ENCODE measurements at places on chromosomes 1 and 21.
A peak's percentile ranks its signal among the peaks of the same experiment; 100 is the strongest.

DNA sequence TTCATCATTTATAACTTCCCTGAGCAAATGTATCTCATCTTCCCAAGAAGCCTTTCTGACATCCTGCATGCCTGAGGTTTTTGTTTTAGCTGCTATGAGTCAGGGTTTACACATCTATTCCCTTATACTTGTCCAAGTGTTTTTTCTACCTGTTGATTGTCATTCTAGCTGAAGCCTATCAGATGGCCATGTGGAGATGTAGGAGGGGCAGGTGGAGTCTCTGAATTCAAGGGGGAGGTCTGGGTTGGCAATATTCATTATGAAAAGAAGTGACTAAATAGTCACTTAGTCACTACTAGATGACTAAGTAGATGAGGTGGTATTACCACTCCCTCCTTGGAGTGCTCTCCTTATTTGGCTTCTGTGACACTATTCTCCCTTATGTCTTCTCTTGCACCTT, 52.4 kb downstream of the XCL1 start:
- no peak for DNase-seq

- DNase-seq: no peak
These were observed 48.2 kb downstream of the UCK2 start for GRCh38 chr1:165875604-165876003.

DNA sequence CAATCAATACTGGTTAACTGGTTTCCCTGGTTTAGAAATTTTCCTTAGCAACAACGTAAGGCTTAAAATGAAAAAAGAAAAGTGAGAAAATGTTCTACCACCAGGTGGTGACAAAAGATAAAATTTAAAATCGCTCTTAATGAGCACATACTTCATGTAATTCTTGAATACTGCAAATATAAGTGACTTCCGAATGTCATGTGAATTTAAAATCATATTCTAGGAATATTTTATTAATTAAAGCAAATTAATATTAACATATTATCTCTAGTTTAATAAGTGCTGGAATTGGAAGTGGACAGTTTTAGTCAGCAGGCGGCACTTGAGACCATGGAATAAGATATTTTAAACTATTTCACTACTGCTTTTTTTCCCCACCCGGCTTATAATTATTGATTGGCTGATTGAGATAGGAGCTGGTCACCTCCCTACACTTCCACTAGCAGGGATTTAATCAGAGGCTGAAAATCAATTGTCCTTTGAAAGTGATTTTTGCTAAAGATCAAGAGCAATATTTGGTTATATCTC, 5.0 kb upstream of the ADAMTS1 start:
- DNase-seq: no peak

DNA sequence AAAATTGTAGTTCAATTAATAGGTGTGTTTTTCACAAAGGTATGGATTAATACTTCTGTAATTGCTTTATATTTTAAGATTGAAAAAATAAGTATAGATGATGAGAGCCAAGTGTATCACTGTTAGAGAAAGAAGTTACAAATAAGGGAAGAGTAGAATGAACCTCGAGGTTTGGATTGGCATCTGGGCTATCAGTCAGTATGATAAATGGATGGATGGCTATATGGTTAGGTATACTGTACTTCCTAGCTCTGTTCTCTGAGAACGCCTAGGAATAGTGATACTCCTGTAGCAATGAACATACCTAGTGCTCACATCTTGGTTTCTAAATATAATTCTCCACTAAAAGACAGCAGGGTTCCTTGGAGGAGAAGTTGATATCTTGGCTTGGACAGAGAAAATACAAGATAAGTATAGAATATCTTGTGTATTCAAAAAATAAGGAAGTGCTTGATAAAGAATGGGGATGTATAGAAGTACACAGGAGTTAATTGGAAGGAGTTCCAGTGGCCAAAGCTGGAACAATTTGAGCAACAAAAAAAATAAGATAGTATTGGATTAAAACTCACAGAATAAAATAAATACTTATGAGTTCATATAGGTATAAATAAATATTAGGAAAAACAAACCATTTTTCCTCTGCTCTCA, 12.4 kb downstream of the IPO9 start:
- no peak for DNase-seq

GRCh38 chr1:211985556-211986264, 49.6 kb downstream of the INTS7 start:
- DNase-seq: no peak

DNA sequence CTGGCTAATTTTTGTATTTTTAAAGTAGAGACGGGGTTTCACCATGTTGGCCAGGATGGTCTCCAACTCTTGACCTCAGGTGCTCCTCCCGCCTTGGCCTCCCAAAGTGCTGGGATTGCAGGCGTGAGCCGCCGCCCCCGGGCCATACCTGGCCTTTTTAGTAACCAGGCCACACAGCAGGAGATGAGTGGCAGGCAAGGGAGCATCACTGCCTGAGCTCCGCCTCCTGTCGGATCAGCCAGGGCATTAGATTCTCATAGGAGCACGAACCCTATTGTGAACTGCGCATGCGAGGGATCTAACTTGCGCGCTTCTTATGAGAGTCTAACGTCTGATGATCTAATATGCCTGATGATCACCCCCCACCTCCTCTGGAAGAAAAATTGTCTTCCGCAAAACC, 308.7 kb upstream of the PRMT6 start:
- no peak for DNase-seq

GRCh38 chr1:175376194-175376593, 183.6 kb upstream of the KIAA0040 start:
- DNase-seq: no peak

DNA sequence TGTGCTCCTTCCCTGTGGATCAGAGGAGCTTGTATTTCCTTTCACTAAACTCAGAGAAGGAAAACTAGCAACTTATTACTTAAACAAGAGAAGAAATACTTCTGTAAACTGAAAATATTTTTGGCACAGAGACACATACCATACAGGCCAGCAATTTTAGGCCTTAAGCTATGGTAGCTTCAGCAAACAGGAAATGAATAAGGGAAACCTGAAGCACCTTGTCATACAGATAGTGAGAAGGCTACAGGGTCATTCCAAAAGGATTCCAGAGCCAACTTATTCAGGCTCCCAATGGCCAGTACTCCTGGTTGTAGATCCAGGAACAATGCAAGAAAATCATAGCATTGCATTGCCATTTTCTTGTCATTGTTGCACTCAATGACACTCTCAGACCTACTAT, 9.1 kb upstream of the KYAT3 start:
- no peak for DNase-seq

DNA sequence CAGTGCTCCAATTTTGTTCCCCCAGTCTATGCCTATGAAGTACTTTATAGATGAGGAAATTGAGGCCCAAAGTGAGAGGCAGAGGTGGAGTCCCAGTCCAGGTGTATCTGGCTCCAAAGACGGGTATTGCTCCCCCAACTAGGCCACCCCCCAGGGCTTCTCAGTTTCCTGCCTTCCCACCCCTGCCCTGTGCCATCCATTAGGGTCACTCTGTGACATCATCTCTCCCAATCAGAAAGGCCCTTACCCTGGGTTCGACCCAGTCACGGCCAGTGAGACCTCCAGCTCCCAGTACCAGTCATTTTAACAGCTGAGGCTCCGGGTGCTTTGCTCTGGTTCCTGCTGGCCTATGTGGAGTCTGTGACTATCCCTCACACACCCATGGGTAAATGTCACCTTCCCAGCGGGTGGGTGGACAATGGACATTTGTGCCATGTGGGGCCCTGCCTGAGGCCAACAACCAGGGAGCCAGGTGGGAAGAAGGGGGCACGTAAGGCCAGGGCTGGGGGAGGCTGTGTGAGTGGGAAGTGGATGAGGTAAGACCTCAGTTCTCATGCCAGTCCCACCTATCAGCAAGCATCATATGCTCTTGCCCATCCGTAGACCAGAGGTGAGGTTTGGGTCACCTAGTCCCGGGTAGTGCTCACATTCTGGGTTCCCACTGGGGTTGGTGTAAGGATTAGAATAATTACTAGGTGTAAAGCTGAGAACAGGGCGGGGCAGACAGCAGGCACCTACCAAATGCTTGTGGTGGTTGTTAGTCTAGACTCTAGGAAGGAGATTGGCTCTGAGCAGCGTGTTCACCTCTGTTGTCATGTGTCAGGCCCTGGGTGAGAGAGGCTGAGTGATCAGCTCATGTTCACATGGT, 685.9 kb downstream of the MATN1 start:
- no peak for DNase-seq

GRCh38 chr1:90826834-90827233, 109.7 kb upstream of the BARHL2 start:
- DNase-seq: no peak

DNA sequence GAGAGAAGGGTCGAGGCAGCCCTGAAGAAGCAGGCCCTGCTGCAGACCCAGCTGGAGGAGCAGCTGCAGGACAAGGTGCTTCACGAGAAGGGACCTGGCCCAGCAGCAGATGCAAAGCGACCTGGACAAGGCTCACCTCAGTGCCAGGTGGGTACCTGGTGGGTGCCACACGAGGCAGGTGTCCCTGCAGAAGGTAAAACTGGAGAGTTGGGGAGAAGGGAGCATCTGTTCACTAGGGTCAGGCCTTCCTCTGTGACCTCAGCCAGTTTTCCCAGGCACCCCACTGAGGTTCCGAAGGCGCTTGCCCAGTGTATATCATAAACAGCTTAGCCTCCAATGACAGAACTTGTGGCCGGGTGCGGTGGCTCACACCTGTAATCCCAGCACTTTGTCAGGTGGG, 5.5 kb upstream of the NBPF3 start:
- DNase-seq: no peak

- DNase-seq: no peak
These were observed 45.5 kb downstream of the PRDM15 start for GRCh38 chr21:41833497-41834115.

GRCh38 chr1:64469116-64469976, 583 bp upstream of the CACHD1 start:
- DNase-seq: no peak

DNA sequence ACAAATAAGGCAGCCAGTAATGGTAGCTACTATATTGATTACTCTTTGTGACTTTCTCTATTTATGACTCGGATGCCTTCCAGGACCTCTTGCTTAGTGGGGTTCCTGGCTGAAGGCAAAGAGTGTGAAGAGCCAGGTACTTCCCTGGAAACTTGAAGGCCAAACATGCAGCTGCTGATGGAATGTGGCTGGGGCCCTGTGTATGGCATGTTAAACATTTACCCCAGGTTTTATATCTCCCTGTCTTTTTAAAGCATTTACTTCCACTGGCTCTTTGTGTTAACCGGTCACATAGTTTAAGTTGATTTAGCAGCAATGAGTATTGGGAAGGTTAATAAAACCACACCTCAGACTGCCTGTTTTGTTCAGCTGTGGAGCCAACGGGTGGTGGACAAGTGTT, 45.7 kb upstream of the PAXBP1 start:
- no peak for DNase-seq

DNA sequence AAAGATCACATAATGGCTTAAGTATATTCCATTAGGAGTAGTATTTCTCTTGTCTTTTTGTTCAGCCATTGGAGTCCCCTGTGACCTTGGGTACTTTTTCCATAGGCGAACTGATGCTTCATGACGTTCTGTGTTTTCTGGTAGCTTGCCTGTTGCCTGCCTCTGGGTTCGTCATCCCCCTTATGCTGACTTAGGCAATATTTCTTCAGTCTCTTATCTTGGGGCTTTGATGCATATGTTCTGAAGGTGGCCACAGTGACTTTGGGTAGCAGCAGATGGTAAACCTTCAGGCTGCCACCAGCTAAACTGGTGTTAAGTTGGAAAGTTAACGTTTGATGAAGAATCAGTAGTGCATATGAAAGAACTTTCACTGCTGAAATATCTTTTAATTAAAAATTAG, 170.2 kb downstream of the RPS6KC1 start:
- no peak for DNase-seq

GRCh38 chr1:72371259-72372035, 89.1 kb upstream of the NEGR1 start:
- DNase-seq: no peak

GRCh38 chr1:119948342-119949214, 52.3 kb upstream of the ADAM30 start:
- DNase-seq: peak; percentile 18

DNA sequence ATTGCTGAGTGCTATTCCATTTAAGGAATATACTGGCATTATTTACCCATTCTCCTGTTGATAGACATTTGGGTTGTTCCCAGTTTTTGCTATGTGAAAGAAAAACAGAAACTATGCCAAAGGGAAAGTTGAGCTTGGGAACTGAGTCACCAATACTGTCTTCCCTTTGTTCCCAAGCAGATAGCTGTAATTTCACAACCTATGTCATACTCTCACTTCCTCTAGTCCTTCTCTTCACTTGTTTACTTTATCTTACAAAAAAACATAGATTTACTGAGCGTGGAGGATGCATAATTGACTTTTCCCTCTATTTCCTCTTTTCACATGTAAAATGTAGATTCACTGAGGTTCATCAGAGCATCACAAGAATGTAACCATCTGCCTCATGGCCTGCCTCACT, 32.4 kb upstream of the PGBD5 start:
- no peak for DNase-seq

- no peak for DNase-seq
These were observed 11.2 kb downstream of the C1orf198 start for GRCh38 chr1:230857077-230857476.

GRCh38 chr1:235277709-235278108, 50.3 kb downstream of the ARID4B start:
- no peak for DNase-seq

DNA sequence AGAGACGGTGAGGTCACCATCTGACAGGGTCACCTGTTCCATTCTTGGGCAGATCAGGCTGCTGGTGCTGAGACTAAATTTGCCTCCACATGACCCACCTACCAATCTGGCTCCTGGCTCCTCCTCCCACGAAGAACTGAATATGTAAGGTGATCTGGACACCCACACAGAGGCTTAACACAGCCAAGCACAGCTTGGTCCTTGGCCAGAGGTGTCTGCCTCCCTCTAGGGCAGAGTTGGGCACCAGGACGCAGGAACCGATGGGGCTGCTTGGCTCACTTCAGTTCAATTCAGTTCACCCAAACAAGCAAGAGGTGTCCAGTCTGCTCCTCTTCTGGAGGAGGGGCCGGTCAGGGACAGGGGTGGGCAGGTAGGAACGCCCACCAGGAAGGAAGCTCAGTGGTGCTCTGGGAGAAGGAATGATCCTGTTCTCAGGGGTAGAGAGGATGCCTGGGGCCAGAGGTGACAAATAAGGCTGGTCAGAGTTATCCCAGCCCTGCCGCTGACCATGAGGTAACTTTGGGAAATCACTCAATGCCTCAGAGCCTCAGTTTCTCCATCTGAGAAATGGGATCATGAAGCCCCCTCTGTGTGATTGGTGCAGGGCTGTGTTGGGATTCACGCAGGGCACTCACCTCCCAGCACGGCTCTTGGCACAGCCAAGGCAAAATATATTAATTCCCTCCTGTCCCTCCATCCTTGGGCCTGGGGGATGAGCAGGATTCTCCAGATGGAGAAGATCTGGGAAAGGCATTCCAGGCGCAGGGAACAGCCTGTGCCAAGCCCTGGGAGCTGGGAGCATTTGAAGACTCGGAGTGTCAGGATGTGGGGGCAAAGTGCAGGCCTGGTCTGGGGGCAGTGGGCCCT, 284.5 kb downstream of the PTPRU start:
- no peak for DNase-seq

DNA sequence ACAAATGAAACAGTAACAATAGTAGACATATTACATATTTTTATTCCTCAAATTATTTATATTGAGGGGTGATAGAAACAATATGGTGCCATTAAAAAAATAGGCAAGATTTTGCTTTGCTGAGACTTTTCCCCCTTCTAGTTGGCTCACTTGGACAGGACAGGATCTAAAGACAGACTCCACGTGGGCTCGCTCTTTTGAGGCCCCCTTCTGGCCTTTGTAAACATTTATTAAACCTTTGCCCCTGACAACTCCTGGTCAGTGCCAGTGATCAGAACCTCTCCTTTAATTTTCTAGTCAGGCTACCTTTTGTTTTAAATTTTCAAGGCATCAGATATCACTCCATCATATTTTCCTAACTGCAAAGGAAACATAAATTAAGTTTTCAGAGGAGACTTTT, 49.7 kb upstream of the IFI44L start:
- no peak for DNase-seq

- no peak for DNase-seq
These were observed 35.8 kb downstream of the PRRX1 start for GRCh38 chr1:170699696-170700095.
